ENCODE measurements at places on chromosomes 12 and 14.

DNA sequence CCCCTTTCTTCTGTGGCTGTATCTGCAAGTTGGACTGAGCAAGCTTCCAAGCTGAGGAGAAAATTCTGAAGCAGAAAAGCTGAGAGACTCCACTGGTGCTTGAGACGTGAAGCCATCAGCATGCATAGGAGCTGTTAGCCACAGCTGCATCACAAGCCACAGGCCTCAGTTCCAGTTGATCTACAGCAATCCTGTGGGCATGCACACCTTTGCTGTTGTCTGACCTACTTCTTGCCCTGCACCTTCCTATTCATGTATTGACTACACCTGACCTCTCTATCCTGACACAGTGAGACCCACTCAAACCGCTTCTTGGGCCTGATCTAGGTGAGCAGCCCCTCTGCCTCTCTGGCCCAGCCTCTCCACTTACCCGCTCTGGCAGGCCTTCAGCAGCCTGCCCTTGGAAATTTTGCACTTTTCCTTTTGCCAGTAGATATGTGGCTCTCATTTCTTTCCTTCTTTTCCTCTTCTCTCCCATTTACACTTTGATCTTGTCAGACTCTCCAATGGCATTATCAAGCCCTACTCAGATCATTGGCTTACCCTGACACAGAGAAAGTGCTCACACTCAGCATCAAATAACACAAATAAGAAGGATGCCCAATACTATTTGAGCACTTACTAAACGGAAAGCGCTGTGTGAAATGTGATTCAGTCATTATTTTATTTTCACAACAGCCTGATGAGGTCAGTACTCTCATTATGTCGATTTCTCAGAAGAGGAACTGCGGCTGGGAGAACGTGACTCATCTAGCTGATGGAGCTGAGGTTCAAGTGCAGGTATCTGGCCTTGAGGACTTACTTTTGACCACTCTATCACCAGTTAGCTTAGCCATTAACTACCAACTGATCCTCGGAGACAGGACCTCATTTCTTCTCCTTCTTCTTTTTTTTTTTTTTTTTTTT lies 21.9 kb upstream of the PTGR2 start:
- DNase-seq: peak; percentile 44

DNA sequence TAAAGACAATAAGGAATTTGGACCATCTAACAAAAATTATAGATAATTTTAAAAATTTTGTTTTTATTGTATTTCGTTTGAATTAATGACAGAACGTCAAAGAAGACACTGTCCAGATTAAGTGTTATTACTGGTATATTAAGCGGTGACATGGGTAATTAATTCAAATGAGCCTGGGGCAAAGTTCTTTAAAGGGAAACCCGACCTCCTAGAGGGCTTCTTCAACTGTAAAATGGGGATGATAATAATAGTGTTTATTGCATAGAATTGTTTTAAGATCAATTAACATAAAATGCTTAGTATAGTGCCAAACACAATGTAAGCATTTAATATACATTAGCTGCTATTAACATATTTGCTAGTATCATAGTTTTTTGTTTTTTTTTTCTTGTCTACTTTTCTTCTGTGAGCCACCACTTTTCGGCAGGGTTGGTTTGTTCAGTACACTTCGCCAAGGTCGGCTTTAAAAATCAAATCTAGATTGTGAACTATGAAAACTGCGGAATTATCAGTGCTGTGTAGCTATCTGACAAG lies 514 bp upstream of the LARP4 start:
- DNase-seq: no peak

DNA sequence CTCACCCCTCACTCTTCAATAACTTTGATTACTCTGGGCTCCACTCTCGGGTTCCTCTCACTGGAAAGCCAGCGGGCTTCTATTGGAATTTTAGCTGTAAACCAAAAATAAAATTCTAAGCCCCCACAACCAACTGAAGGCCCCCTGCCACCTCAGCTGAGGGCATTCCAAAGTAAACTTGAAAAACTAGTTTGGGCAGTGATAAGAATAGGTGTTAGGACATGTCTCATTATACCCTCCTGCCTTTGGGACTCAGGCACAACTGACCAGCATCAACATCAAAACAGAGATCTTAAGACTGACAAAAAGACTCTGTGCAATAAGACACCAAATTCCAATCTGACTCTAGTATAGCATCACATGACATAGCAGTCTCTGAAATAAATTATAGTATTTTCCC lies 11.9 kb upstream of the TSPAN9 start:
- DNase-seq: no peak

GRCh38 chr12:53696285-53696654 lies 20.4 kb upstream of the ATP5MC2 start:
- peak; percentile 70 for DNase-seq

GRCh38 chr14:102510616-102511520 lies 1.3 kb upstream of the ANKRD9 start:
- DNase-seq: no peak

- DNase-seq: no peak
Measured at GRCh38 chr12:28222081-28222700, 31.9 kb downstream of the CCDC91 start.

DNA sequence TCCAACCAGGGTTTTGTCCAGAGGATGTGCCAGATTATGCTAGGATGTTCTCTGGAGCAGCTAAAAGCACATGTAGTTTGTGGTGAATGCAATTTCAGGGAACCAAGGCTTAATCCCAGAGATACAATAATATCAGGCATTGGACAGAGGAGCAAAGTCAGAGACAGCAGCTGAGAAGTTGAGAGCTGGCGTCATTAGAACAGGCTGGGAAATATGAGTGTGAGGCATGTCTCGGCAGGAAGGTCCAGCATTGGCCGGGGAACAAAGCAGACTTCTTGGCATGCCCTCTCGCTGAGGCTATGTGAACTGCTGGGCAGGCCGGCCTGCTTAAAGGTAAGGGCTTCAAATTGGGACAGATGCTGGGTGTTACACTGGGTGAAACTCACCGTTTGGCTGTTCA lies 125.4 kb downstream of the CAND1 start:
- DNase-seq: peak; percentile 11
